Activated CD4-positive, alpha-beta T cell treated with anti-CD3 and anti-CD28 coated beads, Interleukin-2, Interleukin-4, amounts not matched to agents 100 ng/mL and 50 ng/mL, durations not matched to agents 16 hours and 8 hours (primary cell): ENCODE measurements at places on chromosomes 3 and 15.

- no peak for DNase-seq
These were observed 92.7 kb upstream of the CFAP20DC start for GRCh38 chr3:59142556-59142955.

DNA sequence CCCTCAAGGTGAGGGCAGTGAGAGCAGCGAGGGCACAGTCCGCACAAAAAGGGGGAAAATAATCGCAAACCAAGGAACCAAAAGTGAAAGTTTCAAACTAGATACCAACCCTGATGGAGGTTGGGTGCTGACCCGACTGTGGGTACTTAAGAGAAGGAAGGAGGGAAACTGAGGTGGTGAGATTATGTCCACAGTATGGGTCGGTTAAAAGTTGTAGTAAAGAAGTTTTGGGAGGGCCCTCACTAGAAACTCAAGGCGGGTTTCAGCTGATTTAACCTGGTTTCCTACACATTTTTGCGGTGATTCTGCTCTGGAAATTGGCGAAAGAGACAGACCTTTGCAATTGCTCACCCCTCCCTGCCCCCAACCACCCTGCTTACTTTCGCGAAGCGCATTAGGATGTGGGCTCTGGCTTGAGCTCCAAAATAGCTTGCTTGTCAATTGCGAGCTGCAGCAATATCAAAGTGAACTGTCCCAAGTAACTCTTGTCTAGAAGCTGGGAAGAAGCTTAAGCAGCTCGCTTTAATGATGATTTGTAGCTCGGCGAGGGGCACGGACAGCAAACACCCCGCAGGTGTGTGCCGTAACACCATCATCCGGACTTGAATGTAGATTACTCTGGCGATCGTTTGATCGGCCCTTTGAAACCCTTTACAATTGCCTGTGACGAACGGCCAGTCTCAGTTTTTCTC is 15.8 kb downstream of the SOX2 start:
- no peak for DNase-seq

GRCh38 chr3:40847551-40847992 is 322.8 kb downstream of the ZNF621 start:
- DNase-seq = no peak

DNA sequence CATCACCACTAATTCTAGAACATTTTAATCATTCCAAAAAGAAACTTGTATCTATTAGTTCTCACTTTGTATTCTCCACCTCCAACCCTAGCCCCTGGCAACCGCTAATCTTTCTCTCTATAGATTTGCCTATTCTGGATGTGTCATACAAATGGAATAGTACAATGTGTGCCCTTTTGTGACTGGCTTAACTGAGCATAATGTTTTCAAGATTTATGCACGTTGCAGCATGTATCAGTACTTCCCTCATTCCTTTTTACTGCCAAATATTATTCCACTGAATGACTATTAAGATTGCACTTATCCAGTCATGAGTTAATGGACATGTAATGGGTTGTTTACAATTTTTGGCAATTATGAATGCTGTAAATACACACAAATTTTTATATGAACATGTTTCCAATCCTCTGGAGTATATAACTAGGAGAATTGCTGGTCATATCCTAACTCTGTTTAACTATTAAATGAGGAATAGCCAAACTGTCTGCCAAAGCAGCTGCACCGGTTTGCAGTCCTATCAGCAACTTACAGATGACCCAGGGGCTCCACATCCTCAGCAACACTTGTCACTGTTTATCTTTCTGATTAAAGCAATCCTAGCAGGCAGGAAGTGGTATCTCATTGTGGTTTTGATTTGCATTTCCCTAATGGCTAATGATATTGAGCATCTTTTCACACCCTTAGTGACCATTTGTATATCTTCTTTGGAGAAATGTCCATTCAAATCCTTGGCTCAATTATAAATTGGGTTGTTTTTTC is 42.9 kb downstream of the DCUN1D1 start:
- no peak for DNase-seq

- no peak for DNase-seq
These were observed 17.1 kb downstream of the XPC start for GRCh38 chr3:14161282-14161681.

- no peak for DNase-seq
These were observed 76.8 kb upstream of the OXTR start for GRCh38 chr3:8846176-8846575.

DNA sequence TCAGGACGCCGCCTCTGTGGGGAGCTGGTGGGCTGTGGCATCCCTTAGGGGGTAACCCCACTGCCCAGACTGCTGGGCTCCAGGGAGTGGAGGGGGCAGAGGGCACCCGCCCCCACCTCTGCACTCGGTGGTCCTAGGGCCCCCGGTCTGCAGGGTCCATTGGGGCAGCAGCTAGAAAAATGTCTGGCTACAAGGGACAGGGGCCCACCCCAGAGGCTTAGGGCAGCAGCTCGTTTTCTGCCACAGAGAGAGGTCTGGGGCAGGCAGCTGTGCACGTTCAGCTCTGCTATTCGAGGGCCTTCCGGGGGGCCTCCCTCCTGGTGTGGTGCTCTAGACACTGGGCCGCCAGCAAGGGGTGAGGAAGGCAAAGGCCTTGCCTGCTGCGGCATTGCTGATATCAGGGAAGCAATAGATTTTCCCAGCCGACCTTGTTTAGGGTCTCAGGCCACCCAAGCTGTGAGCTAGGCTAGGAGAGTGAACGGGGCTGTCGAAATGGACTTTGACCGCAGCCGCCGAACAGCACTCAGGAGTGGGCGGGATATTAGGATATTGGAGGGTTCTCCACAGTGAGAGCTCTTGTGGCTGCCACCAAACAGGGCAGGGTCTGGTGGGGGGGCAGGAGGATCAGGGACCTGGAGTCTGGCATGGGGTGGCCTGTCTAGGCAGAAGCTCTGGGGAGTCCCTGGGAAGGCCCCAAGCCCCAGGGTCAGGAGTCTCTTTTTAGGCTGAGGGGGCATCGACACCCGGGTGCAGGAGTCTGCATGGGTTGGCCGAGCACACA is 61.4 kb upstream of the KLF13 start:
- no peak for DNase-seq

DNA sequence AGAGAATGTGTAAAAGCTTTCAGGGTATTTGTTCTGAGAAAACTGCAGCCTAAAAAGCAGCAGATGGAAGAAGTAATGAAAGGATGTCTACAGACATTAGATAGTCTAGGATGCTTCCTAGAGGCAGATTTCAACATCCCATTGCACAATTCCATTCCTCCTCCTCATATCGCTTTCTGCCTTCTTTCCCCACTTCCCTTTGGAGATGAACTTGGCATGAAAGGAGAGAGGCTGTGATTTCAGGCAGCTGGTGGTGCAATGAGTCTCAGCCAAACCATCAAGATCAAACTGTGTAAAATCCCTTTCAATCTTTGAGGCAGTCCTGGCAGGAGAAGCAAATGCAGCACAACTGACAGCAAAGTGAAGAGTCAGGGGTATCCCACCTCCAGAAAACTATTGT is 438.7 kb upstream of the KCNMB2 start:
- no peak for DNase-seq

DNA sequence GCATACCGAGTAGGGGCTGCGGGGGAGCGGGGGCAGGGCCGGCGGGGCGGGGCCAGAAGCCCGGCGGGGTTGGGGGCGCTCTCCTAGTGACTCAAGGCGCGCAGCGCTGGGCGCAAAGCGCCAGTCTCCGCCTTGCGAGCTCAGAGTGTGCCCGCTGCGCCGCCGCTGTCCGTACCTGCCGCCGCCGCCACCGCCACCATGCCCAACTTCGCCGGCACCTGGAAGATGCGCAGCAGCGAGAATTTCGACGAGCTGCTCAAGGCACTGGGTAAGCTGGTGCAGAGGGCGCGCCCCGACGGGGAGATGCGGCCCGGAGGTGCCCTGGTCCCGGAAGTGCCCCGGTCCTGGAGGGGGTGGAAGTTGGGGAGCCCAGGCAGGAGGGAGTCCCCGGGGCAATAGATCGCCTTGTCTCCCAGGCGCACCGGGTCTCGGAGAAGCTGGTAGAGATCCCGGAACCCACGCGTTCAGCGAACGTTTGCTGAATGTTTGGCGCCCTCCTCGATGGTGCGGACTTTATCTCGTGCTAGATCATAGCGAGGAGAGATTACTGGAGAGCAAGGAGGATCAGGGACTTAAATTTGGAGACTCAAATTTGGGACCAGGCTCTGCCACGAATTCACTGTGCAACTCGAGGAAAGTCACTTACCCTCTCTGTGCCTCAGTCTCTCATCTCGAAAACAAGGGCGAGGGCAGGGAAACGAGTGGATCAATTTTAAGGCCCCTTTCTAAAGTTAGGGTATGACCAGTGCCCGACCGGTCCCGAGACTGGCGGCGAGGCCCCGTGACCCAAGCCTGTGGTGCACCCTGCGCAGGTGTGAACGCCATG is at the start of gene CRABP1:
TSS of gene CRABP1 (plus strand) at position 123 of the 826 bp plus-strand sequence. CDS start at position 199, 76 bp downstream.
- DNase-seq = no peak

- no peak for DNase-seq
These were observed 145.5 kb downstream of the VGLL4 start for GRCh38 chr3:11498177-11498576.

DNA sequence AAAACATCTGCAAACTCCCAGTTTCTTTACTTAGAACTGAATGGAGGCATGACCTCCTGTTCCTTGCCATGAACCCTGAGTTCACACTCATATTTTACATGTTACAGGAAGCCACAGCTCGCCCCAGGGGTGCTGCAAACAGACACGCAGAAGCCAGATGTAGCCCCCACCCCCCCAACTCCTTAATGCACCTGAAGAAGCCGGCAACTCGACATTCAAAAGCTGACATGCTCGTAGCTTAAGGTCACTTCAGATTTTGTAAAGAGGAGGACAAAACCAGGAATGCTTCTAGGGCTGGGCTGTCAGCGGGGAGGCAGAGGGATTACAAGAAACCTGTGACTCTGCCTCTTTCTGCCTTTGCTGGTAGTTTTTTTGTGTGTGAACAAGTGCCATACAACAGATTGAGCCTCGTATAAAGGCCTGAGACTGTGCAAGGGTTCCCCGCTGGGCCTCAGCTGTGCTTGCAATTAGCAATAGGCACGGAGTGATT is 42.0 kb upstream of the FEZF2 start:
- no peak for DNase-seq

- DNase-seq = no peak
These were observed 77.5 kb downstream of the TBL1XR1 start for GRCh38 chr3:177119829-177120228.

- DNase-seq = no peak
These were observed 55.5 kb downstream of the MYZAP start for GRCh38 chr15:57647071-57647790.

DNA sequence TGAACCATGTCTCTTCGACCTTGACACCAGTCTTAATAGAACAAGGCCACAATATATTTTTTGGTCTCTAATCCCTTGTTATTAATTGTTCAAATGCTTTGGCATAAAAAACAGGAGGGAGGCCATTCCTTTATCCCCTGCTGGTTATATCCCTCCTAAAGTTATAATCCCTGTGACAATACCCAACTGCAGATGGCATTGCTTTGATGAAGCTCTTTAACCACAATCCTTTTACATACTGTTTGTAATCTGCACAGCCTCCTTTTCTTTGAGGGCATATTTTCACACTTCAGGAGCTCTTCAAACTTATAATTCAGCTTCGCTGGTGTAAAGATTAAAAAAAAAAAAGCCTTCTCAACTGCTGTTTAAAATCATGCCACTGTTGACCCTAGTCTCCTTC is 919.0 kb downstream of the EPHA3 start:
- DNase-seq = no peak

DNA sequence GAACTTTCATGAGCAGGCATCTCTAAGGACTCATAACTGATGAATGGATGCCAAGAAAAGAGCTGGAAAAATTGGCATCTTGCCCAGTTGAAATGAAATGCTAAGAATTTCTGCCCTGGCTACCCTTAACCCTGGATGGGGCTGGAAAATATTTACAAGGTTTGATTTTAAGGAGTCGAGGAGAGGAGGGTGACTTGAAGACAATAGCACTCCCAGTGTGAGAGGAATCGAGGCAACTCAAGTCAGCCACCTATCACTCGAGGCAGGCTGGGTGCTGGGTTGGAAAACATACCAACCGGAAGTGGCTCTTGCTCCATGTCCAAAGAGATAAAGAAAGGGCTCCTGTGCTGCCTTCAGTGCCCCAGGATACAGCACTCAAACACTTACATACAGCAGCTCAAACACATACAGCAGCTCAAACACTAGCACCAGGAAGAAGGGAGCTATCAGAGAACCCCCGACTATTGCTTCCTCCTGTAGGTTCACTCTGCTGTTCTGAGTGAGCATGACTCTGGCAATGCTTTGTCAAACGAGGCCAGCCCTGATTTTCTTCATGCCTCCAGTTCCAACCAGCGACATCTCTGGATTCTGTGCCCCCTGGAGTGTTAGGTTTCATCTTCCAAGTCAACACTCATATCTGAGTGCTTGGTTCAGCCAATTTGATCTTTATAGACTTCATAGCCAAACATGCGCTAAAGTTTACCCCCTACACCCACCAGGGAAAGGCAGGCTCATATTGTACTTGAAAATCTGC is 4.9 kb downstream of the PRICKLE2 start:
- no peak for DNase-seq

GRCh38 chr3:188001093-188001492 is 152.9 kb upstream of the LPP start:
- no peak for DNase-seq

DNA sequence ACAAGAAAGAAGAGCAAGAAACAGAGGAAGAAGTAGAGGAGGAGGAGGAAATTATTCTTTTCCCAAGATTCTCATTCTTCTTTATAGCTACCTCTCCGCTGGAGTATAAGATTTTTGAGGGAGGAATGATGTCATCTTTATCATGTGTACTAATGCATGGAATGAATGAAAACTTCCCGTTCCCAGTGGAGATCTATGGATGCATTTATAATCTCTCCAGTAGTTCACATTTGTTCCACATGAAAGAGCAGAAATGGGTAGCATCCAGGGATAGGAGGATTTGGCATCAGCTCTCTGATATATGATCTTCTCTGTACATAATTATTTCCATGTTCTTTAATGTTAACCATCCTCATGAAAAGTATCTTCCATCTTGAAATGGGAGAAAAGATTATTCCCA is 244.4 kb downstream of the ADAMTSL3 start:
- no peak for DNase-seq

DNA sequence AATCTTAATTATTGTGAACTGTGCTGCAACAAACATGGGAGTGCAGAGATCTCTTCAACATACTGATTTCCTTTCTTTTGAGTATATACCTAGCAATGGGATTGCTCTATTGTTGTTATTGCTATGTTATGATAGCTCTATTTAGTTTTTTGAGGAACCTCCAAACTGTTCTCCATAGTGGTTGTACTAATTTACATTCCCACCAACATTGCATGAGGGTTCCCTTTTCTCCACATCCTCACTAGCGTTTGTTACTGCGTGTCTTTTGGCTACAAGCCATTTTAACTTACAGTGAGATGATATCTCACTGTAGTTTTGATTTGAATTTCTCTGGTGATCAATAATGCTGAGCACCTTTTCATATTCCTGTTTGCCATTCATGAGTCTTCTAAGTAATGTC is 45.5 kb upstream of the TNFSF10 start:
- DNase-seq = no peak

- no peak for DNase-seq
These were observed 88.8 kb downstream of the CPN2 start for GRCh38 chr3:194262176-194262924.
